ENCODE measurements at places on chromosomes 12 and 14.

DNA sequence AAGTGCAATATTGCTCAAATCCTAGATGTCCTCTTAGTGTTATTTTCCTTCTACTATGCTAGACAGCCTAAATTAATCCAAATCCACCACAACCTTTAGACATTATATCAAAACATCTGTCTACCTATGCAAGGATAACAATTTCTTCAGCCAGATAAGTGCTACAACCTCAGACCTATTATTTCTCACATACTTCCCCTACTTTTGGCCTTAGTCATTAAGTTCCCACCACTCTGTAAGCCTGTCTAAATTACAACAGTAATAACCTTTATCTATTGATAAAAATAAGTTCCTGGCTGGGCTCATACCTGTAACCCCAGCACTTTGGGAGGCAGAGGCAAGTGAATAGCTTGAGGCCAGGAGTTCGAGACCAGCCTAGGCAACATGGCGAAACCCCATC is 74.0 kb downstream of the KIF21A start:
- no peak for DNase-seq

- DNase-seq = peak; percentile 41
Measured at GRCh38 chr12:106841510-106842302, 67.2 kb downstream of the RIC8B start.

- DNase-seq = no peak
Measured at GRCh38 chr12:6230321-6231110, 30.3 kb downstream of the CD9 start.

- no peak for DNase-seq
Measured at GRCh38 chr12:121719926-121720414, 7.4 kb downstream of the TMEM120B start.

- DNase-seq = no peak
Measured at GRCh38 chr12:22396735-22397134, 62.2 kb upstream of the ST8SIA1 start.

GRCh38 chr12:66976526-66976925 is 292.6 kb upstream of the CAND1 start:
- no peak for DNase-seq

- DNase-seq = peak; percentile 90
Measured at GRCh38 chr12:6778574-6779550, 6.5 kb downstream of the LAG3 start.

DNA sequence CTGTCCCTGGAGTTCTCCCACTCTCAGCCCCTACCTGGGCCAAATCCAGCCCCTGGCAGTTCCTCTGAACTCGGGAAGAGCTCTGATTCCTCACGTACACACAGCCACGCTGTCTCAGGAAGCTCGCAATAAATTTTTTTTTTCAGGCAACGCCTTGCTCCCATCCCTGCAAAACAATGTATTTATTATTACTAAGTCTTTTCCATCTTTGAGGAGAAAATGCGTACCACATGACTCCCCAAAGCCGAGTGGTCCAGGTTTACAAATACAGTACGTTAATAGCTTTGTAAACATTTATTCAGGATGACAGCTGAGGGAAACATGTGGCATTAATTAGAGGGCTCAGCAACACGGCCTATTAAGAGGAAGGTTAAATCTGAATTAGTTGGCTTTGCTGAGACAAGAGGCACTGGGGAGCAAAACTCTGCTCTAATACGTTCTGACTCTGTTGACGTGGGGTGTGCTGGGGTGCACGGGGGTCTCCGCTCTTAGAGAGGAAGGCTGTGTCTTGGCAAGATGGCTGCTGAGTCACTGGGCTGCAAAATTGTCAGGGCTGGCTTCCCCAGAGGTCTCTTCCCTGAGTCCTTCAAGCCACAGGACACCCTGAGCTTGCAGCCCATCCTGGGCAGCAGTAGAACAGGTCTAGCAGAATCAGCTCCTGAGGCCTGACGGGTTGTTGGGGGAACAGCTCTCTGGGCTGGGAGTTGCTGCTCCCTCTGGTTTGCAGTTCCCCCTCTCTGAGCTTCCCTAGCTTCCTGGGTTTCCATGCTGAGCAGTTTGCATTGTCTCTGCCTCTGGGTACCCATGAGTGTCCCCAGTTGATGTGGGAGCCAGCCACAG is 185.2 kb upstream of the TBX3 start:
- no peak for DNase-seq

- DNase-seq = no peak
Measured at GRCh38 chr12:24555730-24556129, 393.2 kb downstream of the BCAT1 start.

- no peak for DNase-seq
Measured at GRCh38 chr12:7090222-7090998, 1.8 kb downstream of the C1R start.

DNA sequence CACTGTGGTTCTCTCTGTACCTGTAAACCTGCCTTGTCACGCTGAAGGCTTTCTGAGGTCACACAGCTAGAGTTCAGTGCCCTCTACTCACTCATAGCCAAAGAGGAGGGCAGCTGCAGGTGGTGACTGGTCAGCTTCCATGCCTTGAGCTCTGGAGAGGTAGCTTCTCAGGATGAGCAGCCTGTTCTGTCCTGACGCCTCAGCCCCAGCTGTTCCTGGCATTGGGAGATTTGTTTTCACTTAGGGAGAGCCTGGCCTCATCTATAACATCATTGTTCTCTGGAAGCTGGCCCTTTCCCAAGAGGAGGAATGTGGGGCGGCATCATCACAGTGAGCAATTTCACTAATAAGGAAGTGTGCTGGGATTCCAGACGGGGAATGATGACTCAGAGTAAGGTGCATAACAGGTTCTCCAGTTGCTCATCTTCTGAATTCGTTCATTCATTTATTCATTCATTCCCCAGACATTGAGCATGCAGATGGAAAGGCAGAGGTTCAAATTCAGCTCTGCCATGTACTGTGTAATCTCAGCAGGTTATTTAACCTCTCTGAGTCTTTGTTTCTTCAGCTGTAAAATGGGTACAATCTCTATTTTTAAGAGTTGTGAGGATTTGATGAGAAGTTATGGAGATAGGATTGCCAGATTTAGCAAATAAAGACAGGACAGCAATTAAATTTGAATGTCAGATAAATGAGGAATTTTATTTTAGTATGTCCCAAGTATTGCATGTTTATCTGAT is 255.8 kb upstream of the CRY1 start:
- DNase-seq = no peak

DNA sequence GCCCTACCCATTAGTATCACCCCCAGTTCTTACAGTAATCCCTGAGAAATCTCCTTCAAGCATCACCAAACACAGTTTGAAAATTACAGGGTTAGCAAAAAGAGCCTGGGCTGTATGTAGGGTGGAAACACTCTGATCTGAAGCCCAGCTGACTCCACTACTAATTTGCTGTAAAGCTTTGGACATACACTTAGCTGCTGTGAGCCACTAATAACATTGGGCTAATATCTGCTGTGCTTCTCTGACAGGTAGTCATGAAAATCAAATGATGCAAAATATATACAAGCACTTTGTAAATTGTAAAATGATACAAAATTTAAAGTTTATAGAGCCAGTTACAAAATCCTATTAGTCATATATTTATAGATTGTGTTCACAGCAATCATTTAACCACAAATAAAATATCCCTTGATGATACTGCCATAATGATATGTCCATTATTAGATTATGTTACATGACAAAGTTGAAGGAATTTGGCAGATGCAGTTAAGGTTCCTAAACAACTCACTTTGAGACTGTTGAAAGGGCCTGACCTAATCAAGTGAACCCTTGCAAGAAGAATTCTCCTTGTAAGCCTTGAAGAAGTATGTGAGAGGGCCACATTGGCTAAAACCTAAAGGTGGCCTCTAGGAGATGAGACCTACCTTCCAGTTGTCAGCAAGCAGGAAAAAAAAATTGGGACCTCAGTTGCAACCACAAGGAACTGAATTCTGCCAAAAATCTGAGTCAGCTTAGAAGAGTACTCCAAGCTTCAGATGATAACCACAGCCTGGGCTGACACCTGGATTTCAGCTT is 19.0 kb downstream of the TWF1 start:
- DNase-seq = no peak

- DNase-seq = no peak
Measured at GRCh38 chr12:110337912-110338710, 57.1 kb downstream of the ATP2A2 start.

DNA sequence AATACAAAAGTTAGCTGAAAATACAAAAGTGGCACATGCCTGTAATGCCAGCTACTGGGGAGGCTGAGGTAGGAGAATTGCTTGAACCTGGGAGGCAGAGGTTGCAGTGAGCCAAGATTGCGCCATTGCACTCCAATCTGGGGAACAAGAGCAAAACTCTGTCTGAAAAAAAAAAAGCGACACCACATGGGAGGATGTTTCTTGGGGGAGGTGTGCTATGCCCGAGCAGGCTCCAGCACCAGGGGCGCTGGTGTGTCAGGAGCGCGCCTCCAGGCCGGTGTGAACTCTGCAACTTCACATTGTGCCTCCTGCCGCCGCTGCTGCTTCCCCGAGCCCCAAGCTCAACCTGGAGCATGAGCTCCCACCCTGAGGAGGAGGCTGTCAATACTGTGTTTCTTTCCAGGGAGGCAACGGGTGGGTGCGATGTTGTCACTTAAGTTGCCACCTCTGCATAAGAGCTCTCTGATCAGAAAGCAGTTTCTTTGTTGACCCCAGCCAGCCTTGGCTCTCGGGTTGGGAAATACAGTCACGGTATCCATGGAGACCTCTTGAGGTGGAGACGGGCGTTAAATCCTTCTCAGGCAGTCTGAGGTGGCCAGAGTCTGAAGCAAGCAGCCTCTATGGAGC is 18.9 kb downstream of the DEGS2 start:
- DNase-seq = no peak

GRCh38 chr12:113214895-113215400 is 6.3 kb upstream of the TPCN1 start:
- no peak for DNase-seq

GRCh38 chr12:45732250-45732649 is 2.7 kb downstream of the ARID2 start:
- DNase-seq = no peak

- no peak for DNase-seq
Measured at GRCh38 chr12:129558036-129558435, 345.8 kb downstream of the TMEM132D start.

DNA sequence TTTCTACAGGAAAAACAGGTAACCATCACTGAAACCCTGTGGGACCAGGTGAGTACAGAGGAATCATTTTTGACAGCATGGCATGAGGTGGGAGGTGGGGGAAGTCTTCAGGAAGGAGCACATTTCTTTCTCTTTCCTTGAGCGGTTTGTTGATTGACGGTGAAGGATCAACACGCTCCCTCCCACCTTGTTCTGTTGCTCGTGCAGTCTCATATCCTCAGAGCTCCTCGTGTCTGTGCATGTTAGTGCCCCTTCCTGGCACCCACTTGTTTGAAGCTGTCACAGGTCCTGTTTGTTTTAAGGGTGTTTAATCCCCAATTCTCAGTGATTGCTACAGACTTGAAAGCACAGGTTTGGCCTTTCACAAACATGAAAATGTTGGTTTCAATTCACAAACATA is 4.4 kb downstream of the C12orf54 start:
- DNase-seq = no peak

- DNase-seq = no peak
Measured at GRCh38 chr12:110677206-110677911, 11.6 kb downstream of the HVCN1 start.

GRCh38 chr12:113735131-113735530 is 231.0 kb downstream of the RBM19 start:
- DNase-seq = no peak

- DNase-seq = no peak
Measured at GRCh38 chr12:110349096-110349495, 54.4 kb downstream of the ANAPC7 start.

- no peak for DNase-seq
Measured at GRCh38 chr14:22997676-22998323, 12.1 kb downstream of the C14orf93 start.

Data from right renal cortex interstitium (tissue), 3 donors.